Islet precursor cell (in vitro differentiated cells): ENCODE measurements at places on chromosomes 2 and 18.
A peak's percentile ranks its signal among the peaks of the same experiment; 100 is the strongest.

DNA sequence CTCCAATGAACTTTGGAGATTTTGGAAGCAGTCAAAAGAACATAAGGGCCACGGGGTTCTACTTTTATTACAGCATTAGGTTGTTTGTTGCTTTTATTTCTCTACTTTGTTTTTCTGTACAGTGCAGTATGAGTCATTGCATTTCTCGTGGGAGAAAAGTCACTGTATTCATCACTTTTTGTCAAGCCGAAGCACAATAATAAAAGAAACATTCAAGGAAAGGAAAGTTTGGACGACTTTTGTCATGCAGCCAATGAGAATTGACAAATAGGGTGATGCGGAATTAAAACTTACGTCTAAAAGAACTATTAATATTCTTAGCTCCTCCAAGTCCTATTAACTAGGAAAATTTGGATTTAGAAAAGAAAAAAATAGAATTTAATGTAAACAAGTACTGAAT lies 209.9 kb downstream of the TMEM182 start:
- no peak for DNase-seq

DNA sequence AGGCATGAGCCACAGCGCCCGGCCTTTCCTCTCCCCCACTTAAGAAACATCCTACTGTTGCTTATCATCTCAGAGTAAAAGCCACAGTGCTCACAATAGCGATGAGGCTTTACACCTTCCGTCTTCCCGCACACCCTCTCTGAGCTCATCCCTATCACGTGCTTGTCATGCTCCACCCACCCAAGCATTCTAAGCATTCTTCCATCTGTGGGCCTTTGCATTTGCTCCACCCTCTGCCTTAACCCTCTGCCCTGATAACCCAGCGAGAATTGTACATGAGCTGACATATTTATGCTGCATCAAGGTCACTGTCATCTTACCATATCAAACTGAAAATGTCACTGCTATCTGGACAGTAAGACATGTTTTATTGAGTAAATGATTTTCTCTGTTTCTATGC lies 22.6 kb downstream of the FOXI3 start:
- peak; percentile 62 for DNase-seq

- no peak for DNase-seq
Observed at GRCh38 chr2:163213661-163214081, 375.1 kb upstream of the KCNH7 start.

DNA sequence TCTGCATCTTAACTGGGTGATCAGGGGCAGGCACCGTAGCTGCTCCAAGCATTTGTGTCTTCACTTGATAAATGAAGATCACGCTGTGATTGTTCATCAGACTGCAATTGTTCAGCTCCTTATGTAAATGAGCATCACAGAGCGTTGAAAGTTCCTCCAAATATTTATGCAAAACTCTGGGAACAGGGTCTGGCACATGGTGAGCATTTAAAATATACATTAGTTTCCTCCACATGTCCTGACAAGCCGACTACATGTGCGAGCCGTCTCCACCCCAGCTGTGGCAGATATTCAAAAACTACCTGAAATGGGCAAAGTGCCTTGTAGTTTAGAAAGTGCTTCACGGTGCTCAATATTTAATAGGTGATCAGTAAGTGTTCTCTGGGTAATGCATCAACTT lies 175.1 kb upstream of the ID2 start:
- DNase-seq = no peak

DNA sequence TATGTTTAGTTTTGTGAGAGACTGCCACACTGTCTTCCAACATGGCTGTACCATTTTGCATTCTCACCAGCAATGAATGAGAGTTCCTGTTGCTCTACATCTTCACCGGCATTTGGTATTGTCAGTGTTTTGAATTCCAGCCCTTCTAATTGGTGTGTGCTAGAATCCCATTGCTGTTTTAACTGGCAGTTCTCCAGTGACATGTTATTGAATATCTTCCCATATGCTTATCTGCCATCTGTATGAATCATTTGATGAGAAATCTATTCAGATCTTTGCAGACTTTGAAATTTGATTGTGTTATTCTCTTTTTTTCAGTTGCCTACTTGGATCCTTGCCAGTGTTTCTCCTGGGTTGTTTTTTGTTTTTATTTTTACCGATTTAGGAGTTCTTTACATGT lies 99.0 kb downstream of the SNTG2 start:
- no peak for DNase-seq

- no peak for DNase-seq
Observed at GRCh38 chr18:13584825-13585224, 141.5 kb downstream of the FAM210A start.
